ENCODE measurements at places on chromosomes 13 and 19. TPM values are rescaled to one million over a fixed set of nuclear protein-coding genes. Genes with fewer than 3 reads are reported as not detected.

The MTIF3 gene
- 217 TPM for polyA plus RNA-seq

The ATCAY gene
- polyA plus RNA-seq: not detected

DNA sequence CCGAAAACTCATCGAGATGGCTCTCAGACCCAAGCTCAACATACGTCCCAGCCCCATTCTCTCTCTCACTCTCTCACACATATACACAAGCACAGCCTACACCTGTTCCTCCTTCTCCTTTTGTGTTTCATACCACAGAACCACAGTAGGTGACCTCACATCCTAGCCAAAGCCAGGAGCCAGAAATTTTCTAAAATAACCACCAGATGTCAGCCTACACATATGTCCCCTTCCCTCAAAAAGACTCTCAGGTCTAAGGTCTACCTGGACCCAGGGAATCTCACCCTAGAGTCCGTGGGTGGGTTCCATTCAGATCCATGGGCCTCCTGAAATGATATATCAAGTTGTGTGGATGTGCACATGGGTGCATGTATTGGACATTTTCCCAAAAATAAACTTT lies 104.2 kb upstream of the IPO5 start:
- DNase-seq: no peak

The EBI3 gene
- polyA plus RNA-seq: 2.4 TPM

GRCh38 chr13:101554420-101555125 lies 102.1 kb downstream of the ITGBL1 start:
- no peak for DNase-seq

DNA sequence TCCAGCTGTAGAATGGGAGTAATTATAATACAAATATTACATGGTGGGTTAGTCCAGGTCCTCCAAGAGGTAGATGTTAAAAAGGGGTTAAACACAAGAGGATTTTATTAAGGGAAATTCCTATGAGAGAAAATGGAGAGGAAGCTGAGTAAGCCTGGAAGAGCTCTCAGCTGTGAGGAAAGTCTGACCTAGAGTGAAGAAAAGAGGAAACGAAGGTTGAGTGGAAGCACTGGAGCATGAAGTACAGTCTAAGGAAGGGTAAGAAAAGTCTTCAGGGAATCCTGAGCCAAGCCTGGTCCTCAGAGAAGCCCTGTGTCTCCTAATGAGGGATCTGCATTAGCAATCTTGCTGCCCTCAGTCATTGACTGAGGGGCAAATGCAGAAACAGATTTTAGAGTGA lies 506.2 kb downstream of the GPC5 start:
- DNase-seq: no peak

The PRTN3 gene
- polyA plus RNA-seq: not detected
